ENCODE measurements at places on chromosomes 3 and 15.

DNA sequence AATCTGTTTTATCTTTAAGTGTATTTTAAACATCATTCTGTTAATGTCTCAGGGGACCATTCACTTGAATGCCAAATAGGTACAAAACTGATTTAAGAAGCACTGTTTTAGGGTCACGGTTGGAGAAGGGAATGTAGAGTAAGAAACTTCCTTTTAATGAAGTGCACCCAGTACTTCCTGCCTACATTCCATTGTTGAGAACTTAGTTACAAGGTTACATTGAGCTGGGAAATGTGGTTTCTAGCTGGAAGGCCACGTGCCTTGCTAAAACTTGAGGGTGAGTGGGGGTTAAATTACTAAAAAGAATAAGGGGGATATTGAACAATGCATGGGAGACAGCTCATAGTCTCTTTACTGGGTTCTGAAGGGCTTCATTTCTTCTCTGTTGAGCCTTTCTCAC lies 78.3 kb upstream of the TBC1D5 start:
- no peak for DNase-seq

DNA sequence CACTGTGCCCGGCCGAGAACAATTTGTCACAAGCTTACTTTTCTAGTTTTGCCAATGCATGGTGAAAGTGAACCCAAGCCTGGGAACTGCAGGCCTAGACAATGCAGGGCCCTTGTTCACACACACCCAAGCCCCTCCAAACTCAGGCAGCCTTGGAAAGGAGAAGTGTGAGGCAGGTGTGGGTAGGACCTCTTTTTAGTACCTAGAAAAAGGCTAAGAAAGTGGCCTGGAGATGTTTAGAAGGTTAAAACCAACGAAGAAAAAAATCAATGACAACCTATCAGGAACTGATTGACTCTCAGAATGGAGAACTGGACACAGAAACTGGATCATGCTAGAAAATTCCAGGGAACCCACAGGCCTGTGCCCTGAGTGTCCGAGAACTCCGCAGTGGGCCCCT lies 18.8 kb downstream of the IDH2 start:
- no peak for DNase-seq

GRCh38 chr15:43896543-43896942 lies 69.7 kb downstream of the WDR76 start:
- DNase-seq = no peak

DNA sequence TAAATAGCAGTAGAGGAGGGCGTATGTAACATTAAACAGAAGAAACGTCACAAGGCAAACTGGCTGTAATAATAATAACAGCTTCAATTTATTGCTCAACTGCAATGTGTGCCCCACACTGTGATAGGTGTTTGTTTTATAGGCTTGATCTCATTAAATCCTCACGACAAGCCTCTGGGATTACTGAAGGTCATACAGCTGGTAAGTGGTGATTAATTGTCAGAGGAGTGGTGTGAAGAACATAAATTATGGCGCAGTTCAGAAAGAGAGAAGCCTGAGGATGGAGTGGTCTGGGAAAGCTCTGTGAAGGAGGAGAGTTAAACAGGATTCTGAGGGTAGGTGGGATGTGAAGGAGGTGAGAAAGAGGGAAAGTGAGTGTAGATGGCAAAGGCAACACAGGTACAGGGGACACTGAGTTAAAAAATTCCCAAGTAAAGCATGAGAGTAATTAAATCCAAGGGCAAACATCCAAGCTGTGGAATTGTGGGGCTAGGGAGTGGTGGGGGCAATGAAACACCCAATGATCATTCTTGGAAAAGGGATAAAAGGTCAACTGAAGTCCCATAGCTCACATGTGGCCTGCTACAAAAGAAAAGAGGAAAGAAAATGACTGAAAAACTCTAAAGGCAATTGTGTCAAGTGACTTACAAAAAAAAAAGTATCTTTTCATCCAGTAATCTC lies 16.5 kb upstream of the GLCE start:
- DNase-seq = no peak

- no peak for DNase-seq
These were observed 1.0 kb downstream of the TAMM41 start for GRCh38 chr3:11845651-11846050.

GRCh38 chr3:120350401-120350941 lies 1.3 kb upstream of the LRRC58 start:
- DNase-seq = no peak

DNA sequence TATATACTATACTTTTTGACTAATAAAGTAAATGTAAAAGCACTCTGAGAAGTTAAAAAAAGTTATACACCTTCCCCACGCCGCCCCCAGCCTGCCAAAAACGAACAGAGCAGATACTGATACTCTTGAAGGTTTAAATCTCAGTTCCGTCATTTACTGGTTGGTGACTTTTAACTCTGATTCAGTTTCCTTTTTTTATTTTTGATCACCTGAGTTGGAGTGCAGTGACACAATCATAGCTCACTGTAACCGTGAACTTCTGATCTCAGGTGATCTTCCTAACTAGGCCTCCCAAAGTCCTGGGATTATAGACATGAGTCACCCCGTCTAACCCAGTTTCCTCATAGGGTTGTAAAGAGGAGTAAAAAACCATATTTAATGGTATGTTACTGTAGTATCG lies 3.3 kb upstream of the TIPIN start:
- DNase-seq = no peak

DNA sequence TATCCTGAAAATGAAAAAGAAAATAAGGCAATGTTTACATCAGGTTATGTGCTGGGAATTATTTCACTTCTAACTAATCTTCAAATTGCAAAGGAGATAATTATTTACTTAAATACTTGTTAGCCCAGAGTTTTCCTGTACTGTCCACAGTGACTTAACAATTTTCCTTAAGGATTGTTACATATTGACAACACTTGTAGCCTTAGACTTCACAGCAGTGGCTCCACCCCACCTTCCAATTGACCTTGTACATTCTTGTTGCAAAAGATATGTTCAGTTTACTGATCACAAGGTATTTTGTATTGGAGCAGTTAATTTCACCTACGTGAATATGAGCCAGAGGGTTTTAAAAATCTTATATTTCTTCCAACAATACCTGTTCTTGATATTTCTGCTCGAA lies 376.9 kb downstream of the CNTN6 start:
- no peak for DNase-seq

GRCh38 chr15:89442671-89443307 lies 53.6 kb downstream of the RHCG start:
- DNase-seq = peak; percentile 95

- DNase-seq = no peak
These were observed 101.6 kb downstream of the PLXNA1 start for GRCh38 chr3:127084401-127084990.

DNA sequence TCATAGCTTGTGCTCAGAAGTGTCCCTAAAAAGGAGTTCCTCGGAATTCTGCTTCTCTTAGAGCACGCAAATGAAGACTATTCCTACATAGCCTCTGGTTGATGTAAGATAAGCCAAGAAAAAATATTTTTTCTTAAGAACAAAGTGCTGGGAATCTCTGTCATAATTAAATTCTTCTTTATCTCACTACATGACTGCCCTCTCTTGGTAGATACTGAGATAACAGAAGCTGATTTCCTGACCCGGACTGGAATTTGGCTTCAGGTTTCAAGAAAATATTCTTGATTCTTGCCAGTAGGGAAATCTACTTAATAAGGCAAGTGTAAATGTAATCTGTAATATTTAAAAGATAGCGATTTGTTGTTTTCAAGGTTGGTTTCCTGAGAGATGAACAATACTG lies 31.3 kb upstream of the SETMAR start:
- peak; percentile 52 for DNase-seq

GRCh38 chr3:50233176-50233575 lies 2.8 kb upstream of the GNAI2 start:
- no peak for DNase-seq

- no peak for DNase-seq
These were observed 10.4 kb downstream of the MAN2A2 start for GRCh38 chr15:90913398-90913944.

- DNase-seq = peak; percentile 86
These were observed 827 bp downstream of the WNT5A start for GRCh38 chr3:55486101-55486856.

DNA sequence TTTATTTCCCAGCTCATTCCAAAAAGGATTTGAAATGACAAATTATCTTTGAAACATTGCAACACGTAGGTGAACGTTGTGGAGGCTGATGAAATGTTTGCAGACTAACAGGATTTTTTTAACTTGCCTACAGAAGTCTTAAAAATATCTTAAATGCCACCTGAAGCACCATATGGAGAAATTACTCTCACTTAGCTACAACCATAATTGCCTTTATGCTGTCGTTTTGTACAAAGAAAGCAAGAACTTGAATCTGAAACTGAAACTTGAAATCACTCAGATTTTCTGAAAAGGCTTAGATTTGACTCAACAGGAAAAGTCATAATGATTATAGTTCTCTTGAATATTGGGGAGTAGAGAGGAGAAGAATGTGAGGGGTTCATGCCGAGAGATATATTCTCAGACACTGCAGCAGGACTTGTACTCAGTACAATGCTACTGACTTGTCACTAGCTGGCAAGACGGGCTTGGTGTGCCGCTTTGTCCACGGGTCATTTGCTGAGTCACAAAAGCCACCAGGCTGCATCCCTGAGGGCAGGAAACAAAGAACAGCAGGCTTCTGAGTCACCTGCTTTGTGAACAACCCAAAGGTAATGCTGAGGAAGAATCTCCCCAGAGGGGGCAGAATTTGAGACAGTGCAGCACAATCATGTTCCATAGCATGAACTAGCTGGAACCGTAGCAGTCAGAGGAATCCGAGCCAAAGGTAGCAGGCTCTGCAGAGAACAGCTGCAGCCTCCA lies 7.1 kb upstream of the FMN1 start:
- DNase-seq = peak; percentile 44

GRCh38 chr3:175356899-175357324 lies 497.8 kb downstream of the NAALADL2 start:
- no peak for DNase-seq

DNA sequence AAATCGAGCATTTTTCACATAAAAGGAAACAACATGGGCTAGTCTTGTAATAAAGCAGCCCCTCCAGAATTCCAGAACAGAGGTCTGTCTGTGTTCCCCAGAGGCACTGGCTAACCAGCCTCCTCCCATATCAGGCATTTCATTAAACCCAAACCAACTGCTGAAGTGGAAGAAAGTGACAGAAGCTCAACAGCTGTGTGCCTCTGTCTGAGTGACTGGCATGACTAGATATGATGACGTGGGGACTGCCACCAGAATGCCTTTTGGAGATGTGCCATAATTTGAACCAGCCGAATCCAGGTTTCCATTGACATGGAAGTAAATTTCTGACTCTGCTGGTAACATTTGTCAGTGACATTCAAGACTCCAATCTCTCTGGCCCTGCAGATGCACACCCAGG lies 8.7 kb downstream of the LIMD1 start:
- DNase-seq = no peak

- peak; percentile 12 for DNase-seq
These were observed 255.1 kb upstream of the CMC1 start for GRCh38 chr3:27986234-27986879.

DNA sequence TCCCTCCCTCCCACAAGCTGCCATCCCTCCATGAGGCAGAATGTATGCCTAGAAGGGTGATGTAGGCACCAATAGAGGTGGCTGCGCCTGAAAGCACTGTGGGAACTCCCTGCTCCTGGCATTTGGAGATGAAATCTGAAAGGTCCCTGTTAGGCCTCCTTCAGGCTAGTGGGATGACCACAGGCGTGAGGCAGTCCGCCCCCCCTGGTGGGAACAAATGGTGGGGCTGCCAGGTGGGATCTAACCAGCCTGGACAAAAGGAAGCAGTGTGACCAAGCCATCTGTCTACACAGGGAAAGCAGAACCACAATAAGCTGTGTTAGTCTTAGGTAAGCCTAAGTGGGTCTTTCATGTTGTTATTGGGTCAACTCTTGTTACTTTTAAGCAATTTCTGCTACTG lies 25.3 kb downstream of the IL5RA start:
- DNase-seq = no peak

GRCh38 chr3:53193466-53194209 lies 32.6 kb downstream of the PRKCD start:
- DNase-seq = peak; percentile 68

GRCh38 chr3:128416578-128417211 lies 50.0 kb downstream of the DNAJB8 start:
- DNase-seq = no peak

- DNase-seq = no peak
These were observed 77.5 kb downstream of the KLHL25 start for GRCh38 chr15:85717212-85717611.

DNA sequence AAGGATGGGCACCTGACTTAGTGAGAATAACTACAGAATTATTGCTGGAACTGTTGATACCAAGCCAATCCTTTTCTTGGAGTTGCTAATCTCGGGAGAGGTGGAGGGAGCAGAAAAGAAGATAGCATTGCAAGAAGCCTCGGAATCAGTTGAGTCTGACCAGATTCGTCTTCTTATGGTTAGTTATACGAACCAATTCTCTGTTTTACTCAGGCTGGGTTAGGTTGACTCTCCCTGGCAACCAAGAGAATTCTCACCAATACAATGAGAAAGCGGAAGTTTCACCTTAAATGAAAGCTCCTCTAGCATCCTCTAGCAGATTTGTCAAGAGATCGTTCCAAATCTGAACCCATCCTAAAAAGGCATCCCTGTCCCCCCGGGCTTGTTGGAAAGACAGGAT lies 43.5 kb upstream of the UBE2E1 start:
- DNase-seq = no peak

DNA sequence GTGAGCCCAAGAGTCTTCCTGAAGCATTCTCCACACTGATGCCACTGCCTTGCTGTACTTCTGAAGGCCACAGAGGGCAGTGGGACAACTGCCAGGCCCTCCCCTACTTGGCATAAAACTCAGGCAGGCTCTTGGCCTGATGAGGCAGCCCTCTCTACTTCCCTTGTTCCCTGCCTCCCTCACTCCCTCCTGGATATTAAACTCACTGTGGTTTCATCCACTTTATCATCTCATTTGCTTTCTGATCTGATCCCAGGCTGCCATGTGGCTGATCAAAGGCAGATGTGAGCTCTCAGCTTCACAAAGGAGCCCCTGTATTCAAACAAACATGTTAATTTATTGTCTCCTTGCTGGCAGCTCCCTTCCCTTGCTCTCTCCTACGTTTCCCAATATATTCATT lies 533.5 kb downstream of the IGSF11 start:
- peak; percentile 18 for DNase-seq

- DNase-seq = no peak
These were observed 420 bp upstream of the TMIE start for GRCh38 chr3:46700772-46701171.

GRCh38 chr3:139020036-139020867 lies 474 bp downstream of the PRR23B start:
- no peak for DNase-seq

DNA sequence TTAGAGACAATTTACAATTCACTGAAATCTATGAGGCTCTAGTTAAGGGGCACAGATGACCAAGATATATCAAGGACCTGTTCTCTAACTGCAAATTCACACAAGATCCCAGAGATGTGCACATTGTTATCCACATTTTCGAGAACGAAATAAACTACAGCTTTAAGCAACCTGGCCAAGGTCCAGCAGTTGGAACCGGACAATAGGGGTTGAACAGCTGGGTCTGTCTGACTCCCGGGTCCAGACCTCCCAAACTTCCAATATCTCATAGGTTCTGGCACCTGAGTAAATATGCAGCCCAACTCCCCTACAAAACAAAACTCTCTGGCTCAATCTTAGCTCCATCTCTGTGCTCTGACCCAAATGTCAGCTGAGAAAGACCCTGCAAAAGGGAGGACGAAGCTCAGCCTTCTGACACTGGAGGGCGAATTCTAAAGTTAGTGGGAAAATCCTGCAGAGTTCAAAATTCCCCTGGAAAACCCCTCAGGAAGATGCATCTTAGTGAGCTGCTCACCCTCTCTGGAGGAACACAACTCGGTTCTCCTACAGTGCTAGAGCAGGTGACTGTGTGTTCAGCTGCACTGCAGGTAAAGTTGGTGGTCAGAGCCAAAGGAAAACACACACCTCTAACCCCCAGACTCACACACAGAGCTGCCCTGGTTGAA lies 14.2 kb upstream of the SPATA12 start:
- DNase-seq = no peak

All from H7 (cell line).